ENCODE measurements at places on chromosomes 2 and 18. TPM values are rescaled to one million over a fixed set of nuclear protein-coding genes. Genes with fewer than 3 reads are reported as not detected.
A peak's percentile ranks its signal among the peaks of the same experiment; 100 is the strongest.

Gene UGT1A9
- total RNA-seq: not detected

DNA sequence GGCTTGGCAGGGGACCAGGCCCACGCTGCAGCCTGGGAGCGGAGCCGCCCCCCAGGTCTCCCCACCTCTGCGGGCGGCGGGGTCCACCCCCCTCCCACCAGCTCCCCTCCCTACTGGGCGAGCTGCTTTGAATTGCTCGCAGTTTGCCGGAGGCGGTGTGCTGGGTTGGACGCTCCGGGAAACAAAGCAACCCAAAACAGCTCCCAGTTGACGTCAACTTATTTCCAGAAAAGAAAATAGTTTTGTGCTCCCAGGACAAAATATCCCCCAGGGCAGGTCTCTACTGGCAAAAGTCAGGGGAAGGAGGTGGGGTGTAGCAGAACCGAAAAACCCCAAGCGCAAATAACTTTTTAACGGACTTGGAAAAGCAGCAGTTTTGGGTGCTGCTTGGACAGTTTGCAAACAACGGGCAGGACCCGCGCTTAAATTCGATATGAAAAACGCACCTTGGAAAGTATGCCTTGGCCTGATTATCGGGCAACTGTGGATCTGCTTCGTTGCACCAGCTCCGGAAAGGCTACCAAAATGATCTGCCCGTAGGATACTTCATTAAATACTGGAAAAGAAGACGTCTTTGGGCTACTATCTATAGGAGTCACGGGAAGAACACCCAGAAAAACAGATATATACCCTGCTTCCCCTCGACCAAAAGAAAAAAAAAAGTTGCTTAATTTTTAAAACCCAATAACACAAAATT, 2.8 kb upstream of the KCTD1 start:
- DNase-seq: no peak

DNA sequence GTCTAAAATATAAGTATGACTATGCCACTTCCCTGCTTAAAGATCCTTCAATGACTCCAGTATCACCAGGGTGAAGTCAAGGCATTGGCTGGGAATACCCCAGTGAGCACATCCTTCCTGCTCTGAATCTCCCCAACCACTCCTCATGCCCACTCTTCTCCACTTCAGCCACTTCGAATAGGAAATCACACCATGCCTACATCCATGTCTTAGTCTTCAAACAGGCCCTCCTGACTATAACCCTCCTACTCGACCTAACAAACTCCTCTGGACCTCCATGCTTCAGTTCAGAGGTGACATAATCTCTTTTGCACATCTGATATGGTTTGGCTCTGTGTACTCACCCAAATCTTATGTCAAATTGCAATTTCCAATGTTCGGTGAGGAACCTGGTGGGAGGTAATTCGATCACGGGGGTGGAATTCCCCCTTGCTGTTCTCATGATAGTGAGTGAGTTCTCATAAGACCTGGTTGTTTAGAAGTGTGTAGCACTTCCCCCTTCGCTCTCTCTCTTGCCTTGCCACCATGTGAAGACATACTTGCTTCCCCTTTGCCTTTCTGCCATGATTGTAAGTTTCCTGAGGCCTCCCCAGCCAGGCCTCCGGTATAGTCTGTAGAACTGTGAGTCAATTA, 87.8 kb upstream of the TFCP2L1 start:
- no peak for DNase-seq

Gene NEU4
- total RNA-seq: 0.54 TPM

DNA sequence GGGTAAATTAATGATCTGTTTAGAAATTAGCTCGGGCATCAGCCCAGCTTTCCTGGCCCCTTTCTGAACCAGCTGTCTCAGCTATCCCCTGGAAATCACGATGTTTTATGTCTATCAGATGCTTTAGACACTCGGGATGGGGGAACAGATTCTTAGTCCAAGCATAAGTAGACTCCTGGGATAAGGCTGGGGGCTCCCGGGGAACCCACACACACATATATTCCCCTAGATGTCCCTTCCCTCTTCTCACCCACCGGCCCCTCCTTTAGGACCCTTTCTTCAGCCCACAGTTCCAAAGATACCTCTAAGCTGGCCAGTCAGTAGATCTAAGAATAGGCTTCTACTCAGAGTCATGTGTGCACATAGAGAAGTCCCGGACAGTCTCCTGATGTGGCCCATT, 151.5 kb upstream of the COPS8 start:
- no peak for DNase-seq

DNA sequence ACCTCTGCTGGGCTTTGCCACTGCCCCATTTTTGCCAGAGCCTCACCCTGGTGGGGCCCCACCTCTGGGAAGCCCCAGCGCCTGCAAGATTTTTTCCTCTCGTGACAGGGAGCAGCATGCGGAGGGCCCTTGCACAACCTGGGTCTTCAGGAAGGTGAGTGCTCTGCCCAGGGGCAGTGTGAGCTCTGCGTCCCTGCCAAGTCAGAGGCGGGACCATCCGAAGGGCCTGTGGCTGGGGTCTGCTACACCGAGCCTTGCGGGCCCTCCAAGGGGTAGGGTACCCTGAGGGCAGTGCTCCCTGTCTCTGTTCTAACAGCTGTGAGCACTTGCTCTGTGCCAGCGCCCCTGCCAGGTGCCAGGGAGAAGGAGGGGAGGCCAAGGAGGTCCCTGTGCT, 5.8 kb upstream of the ODC1 start:
- DNase-seq: no peak

GRCh38 chr2:240557101-240557751, 562 bp downstream of the ANKMY1 start:
- DNase-seq: peak; percentile 5

DNA sequence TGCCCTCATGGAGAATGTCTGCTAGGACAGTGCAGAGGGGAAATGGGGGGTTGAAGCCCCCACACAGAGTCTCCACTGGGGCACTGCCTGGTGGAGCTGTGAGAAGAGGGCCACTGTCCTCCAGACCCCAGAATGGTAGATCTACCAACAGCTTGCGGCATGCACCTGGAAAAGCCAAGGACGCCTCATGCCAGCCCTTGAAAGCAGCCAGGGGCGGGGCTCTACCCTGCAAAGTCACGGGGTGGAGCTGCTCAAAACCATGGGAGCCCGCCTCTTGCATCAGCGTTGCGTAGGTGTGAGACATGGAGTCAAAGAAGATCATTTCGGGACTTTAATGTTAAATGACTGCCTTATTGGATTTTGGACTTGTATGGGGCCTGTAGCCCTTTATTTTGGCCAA, 157.6 kb downstream of the DSEL start:
- no peak for DNase-seq

DNA sequence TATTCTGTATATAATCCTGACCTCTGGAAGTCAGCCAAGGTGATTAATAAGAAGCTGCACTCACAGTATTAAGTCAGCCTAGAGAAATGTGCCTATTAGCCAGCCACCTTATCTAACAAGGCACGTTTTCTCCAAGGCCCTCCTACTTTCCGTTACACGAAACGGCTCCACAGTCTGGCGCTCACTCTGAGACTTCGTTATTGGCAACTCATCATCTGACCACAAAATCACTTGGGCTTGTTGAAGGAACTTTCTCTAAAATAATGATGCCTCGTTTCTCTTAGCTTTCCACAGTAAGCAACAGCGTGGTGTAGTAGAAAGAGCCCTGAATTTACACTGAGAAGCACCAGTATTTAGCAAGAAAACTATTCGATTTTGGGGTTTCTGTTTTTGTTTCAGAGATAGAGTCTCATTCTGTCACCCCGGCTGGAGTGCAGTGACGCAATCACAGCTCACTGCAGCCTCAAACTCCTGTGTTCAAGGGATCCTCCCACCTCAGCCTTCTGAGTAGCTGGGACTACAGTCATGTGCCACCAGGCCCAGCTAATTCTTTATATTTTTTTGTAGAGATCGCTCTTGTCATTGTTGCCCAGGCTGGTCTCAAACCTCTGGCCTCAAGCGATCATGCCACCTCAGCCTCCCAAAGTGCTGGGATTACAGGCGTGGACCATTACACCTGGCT, 53.6 kb upstream of the SLC14A1 start:
- peak; percentile 78 for DNase-seq

- DNase-seq: no peak
These were observed 66.7 kb upstream of the TFCP2L1 start for GRCh38 chr2:121351521-121352318.

DNA sequence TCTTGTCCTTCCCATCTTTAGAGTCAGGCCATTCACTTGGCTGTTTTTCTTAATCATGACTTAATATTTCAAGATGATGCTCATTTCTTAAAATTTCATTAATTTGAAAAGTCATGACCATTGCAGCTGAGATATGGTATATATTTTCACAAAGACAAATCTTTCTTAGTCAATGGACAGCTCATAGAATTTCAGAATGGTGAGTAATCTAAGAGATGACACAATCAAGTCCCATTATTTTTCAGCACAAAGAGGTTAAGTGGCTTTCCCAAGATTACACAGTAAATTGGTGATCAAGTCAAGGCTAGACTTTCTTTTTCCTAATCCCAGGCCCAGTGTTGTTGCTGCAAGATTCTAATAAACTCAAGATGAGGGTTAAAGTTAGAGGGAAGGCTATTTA, 34.4 kb upstream of the NT5C1B start:
- no peak for DNase-seq

GRCh38 chr2:54666634-54667265, 56.7 kb upstream of the EML6 start:
- no peak for DNase-seq

DNA sequence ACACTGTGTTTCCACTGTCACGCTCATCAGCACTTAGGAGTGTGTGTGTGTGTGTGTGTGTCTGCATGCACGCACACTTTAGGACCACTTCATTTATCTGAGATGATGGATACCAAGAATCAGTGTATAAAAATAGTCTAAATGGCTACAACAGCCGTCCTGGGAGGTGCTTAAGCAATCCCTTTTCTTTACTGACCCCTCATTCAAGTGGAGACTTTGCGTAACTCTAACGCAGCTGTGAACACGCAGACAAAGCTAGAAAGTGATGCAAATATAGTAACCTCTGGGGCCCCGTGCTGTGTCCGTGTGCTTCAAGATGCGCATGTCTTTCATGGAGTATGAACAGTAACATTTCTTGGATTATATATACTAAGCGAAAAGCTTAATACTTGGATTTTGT, 40.4 kb upstream of the RBM44 start:
- no peak for DNase-seq

Gene CPS1
- total RNA-seq: 2.6 TPM

Gene RGPD4
- not detected for total RNA-seq

- no peak for DNase-seq
These were observed 113.1 kb downstream of the ICOS start for GRCh38 chr2:204049635-204050034.

Gene FEV
- total RNA-seq: not detected

Gene CXXC1
- total RNA-seq: 87.0 TPM

DNA sequence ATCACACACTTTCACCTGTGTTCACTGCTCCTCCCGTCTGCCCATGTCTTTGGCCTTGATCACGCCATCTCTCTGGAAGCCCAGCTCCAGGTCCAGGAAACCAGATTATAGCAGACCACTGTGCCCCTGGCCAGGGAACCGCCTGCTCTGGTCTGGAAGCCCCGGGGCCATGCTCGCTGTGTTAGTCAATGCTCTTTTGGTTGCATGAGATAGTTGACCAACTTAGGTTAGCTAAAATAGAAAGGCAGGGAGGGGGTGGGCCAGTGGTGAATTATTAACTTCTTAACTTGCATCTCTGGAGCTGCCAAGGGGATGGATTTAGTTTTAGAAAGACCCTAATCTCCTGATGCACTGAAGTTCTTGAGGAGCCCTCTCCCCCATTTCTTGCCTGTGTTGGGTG, 232.7 kb downstream of the AGAP1 start:
- no peak for DNase-seq

DNA sequence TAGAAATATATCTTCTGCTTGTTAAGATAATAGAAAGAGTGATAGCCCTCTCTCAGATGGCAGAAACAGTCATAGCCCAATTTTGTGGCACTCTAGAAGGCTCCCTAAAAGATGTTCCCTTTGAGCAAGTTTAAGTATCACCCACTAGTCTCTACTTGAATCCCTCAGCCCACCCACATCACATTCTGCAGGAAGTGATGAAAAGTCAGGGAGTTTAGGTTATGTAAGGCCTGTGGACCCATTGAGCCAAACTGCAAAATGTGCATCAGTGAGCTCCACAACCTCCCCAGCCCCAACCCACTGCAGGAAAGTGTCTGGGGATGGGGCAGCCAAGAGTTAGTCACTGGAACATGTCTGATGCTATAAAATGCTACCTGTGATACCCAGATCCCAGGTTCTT, 25.6 kb downstream of the ANKRD44 start:
- no peak for DNase-seq

- DNase-seq: no peak
These were observed 91.2 kb downstream of the SLC8A1 start for GRCh38 chr2:40360652-40361051.

GRCh38 chr2:31012406-31012805, 125.8 kb downstream of the GALNT14 start:
- DNase-seq: no peak

DNA sequence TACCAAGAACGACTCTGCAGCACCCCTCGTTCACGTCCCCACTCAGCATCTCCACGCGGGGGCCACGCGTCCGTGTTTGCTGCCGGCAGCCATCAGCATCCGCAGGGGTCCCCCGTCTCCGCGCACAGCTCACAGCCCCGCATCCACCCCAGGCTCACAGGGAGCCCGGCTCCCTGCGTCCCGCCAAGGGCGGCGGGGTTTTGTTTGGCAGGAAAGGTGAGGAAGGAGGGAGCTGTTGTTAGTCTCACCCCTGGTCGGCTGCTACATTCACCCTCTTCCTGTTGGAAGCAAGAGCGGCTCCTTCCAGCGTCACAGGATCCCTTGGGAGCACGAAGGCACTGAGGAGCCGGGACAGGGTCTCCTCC, 131.0 kb upstream of the CTDP1 start:
- DNase-seq: no peak

DNA sequence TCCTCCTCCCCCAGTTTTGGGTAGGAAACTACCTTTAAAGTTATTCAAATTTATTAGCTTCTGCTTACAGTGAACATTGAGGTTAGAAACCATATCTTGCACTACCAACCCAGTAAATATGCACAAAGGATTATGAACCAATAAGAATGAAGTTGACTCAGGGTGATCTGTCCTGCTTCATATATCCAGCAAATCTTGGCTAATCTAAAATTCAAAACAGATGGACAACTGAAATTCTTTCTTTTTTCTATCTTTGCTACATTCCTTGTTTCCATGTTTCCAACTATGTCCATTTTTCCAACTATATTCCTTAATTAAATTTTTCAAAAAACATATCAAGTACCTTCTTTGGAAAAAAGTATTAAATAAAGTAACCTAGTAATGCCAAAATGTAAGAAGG, 149.3 kb downstream of the FAM124B start:
- DNase-seq: no peak

DNA sequence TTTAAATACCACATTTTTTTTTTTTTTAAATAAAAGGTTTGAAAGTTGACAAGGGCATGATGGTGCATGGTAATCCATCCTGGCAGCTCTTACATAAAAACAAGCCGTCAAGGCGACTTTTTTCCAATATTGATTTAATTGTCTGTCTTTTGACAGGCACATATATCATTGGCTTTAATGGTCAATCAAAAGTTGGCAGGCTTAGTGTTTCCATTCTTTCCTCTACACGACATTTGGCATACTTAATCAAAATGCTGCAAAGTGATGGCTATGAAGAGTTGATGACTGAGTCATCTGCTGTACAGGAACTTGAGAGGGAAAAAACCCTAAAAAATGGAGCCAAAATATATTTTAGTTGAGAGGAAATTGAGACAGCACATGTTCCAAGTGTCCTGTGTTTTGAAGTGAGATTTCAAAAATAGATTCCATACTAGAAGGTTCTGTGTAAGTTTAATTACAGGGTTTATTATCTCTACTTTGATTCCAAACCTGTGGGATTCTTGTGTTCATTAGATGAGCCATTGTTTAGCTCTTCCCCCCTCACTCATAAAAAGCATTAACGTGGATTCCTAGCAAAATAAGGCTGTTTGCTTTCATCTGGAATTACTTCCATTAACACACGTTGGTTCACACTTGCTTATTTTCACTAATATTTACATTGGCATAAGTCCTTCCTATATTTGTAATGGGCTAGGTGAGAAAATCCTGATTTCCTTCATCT, 3.2 kb downstream of the TSHZ1 start:
- DNase-seq: no peak
